Stimulated activated CD4-positive, alpha-beta T cell treated with anti-CD3 and anti-CD28 coated beads, Interleukin-1b, Interleukin-23, amount 100 ng/mL, for 1 hour (primary cell): ENCODE measurements at places on chromosomes 5 and 9.

- DNase-seq, result no peak
Measured at GRCh38 chr9:135809166-135809565, 98.2 kb downstream of the CAMSAP1 start.

DNA sequence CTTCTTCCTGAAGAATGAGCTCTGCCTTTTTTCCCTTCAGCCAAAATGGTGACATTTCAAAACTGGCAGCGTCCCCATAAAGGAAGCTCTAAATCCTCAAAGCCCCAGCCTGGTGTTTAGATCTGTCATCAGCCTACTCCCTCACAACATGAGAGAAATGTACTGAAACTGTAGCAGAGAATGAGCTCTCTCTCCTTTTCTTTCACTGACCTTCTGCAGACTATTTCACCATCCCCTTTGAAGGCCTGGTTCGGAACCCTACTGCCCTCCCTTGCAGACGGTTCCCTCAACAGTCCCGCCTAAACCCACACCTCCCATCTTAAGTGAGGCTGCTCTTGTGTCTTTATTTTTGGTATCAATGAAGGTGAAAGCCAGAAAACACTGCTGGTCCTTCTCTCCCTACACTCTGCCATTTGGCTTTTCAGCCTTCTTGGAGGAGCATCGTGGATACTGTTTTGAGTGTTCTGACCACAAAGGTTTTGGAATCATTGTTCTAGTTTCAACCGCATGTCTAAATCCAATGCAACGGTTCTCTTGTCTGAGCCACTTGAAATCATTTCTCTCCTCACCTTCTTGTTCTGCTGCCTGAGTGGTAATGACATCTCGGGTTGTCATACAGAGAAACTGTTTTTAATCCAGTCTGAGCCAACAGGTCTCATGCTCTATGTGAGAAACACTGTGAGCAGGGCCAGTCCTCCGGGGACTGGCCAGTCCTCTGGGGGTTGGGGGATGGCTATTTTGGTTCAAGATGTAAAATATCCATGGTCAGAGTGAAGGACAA, 39.0 kb downstream of the ITK start:
- DNase-seq, result no peak

- DNase-seq, result no peak
Measured at GRCh38 chr9:116368680-116369079, 215.1 kb downstream of the PAPPA start.

GRCh38 chr5:170108266-170108785, 2.6 kb downstream of the FOXI1 start:
- no peak for DNase-seq

GRCh38 chr5:56494300-56494731, 261.2 kb upstream of the ANKRD55 start:
- DNase-seq, result no peak

DNA sequence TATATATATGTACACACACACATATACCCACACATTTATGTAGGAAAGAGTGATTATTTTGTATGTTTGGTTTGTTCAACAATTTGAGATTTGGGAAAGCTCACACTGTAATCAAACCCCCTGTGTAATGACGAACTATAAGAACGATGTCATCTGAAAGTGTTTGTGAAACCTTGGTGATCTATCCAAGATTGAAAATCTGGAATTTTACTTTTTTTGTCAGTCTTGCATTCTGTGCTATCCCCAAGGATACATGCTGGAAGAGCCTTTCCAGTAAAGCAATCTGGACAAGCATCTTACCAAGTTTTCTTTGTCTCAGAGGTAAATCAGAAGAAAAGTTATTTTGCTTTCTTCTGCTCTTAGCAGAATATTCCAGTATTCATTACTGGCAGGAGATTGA, 23.3 kb downstream of the SGCD start:
- no peak for DNase-seq

DNA sequence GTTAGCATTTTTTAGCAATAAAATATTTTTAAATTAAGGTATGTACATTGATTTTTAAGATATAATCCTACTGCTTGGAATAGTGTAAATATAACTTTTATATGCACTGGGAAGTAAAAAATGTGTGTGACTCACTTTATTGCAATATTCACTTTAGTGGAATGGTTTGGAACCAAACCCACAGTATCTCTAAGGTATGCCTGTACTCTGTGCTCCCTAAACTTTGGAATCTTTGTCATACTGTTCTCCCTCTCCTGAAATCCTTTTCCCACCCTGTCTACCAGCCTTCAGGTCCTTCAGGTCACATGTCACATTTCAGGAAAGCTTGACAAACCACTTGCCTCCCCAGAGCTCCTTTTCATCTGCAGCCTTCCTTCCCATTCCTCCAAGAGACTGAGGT, 308.7 kb downstream of the SPOCK1 start:
- DNase-seq, result no peak

DNA sequence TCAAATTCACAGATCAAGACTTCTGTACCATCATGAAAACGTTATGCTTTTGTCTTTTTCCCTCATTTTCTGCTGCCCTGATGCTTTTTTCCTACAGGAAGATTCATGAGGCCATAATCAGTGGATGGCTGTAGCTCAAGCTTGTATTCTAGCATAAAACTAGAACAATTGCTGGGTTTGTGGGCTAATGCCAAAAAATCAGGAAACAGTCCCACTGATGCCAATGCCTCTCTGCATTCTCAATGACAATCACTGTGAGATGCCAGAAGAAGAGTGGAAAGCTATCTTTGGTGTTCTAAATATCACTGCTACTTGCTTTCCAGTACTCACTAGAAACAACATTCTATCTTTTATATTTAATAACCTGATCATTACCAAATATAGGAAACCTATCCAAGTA, 33.3 kb upstream of the FAM170A start:
- DNase-seq, result no peak

DNA sequence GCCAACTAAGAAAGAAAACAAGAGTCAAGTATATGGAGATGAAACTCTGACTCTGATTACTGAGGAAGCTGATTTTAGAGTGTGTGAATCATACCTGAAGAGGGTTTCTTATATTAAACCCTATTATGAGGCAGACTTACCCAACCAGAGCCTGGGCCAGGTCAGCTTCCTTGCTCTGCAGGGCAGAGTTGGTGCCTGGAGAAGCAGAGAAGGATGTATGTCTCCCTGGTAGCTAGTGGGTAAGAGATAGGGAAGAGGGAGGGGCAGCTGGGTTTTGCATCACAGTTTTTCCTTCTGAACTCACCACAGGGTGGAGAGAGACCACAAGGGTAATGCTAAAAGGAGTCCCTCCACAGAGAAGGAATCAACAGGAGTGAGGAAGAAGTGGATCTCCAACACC, 104.1 kb downstream of the CMYA5 start:
- DNase-seq, result no peak

- no peak for DNase-seq
Measured at GRCh38 chr9:642014-642413, 199.5 kb upstream of the DMRT1 start.

DNA sequence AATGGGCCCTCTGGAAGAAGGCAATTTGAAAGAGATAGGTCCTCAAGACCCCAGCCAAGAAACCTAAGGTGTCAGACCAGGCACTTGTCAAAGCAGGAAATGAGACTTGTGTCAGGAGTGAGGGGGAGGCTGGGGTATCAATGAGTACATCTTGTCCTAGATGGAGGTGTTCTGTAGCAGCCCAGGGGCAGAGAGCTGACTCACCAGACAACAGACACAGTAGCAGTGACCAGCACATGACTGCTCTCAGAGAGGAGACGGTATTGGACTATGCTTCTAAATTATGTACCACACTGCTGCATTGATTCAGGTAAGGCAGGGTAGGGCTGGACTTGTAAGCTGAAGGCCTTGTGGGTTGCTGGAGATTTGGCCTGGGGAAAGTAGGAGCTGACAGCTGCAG, 551.2 kb upstream of the KLF4 start:
- no peak for DNase-seq
